Neural crest cell (in vitro differentiated cells): ENCODE measurements at places on chromosomes 5 and 9. TPM values are rescaled to one million over a fixed set of nuclear protein-coding genes. Genes with fewer than 3 reads are reported as not detected.

DNA sequence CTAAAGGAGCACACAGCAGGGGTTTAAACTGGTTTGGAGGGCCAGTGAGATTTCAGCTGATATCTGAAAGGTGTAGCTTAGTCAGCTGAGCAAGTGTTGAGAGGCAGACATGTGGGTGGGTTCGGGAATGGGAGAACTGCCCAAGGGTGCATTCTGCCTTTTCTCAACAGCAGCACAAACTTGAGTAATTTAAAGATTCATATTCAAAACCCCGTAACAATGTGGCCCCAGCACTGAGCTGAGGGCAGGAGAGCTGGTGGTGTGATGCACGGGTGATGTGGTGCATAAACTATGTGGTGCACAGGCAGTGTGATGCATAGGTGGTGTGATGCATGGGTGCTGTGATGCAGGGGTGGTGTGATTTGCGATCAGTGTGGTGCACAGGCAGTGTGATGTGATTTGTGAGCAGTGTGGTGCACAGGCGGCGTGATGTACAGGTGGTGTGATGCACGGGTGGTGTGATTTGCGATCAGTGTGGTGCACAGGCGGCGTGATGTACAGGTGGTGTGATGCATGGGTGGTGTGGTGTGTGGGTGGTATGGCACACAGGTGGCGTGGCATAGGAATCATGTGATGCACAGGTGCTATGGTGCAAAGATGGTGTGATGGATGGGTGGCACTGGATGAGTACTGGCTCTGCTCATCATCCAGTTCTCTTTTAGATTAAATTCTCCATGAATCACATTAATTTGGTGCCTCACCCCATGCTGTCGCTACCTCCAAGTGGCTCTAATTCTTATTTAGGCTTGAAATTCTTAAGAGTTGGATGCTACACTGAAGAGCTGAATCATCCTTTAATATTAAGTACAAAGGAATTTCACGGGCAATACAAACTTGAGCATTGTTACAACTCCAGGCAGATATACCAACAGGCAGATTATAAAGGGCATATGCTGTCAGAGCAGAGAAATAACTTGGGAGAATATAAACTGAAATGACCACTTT lies 53.6 kb downstream of the DAP start:
- DNase-seq, result no peak

DNA sequence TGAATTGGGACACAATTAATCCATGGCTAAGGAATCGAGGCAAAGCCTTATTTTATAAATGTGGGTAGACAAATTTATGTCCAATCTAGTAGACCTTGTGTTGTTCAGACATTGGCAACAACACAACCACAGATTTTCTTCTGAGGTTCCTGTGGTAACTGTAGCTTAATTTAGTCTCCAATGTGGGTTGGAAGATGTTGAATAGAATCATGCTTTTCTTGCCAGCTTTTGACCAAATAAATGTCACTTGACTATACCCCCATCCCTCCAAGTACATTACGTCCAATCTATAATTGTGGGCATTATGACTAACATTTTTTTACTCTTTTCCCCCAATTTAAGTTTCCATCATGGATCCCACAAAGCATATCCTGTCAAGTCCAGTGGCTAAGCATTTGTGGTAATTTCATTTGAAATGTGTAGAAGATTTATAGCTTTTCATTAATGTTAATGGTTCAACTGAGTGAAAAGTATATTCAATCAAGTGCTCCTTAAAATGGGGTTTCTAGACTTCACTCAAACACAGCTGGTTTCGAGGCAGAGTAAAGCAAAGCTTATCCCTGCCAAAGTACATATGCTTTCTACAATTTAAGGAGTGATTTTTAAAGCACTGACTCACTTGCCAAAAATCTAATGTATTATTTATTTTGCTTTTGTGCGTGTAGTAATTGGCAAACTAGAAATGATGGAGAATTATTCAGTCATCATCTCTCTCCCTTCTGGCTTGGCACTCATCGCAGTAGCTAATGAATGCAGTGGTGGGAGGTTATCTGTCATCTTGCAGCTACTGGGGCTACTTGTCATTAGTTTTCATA lies 141.8 kb downstream of the FAM174A start:
- DNase-seq, result no peak

- no peak for DNase-seq
Measured at GRCh38 chr5:36854402-36855140, 22.0 kb upstream of the NIPBL start.

DNA sequence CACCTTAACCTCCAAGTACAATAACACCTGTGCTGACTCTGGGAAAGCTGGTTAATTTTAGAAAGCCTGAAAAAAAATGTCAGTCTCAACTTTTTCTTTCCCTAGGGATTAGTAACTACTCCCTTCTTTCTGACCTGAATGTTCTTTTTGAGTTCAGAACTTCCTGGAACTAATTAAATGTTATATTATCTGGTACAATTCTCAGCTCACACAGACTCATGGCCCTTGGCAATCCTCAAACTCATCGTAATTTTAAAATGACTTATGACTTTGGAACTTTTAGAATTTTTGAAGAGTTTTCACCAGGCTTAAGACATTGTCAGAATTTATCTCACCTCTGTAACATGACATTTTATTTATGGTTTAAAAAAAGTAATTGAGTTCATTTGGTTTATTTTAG lies 315.0 kb downstream of the FER start:
- no peak for DNase-seq

- no peak for DNase-seq
Measured at GRCh38 chr5:50441493-50441955, 436 bp upstream of the EMB start.

GRCh38 chr9:88590558-88591146 lies 55.7 kb downstream of the NXNL2 start:
- DNase-seq, result no peak

DNA sequence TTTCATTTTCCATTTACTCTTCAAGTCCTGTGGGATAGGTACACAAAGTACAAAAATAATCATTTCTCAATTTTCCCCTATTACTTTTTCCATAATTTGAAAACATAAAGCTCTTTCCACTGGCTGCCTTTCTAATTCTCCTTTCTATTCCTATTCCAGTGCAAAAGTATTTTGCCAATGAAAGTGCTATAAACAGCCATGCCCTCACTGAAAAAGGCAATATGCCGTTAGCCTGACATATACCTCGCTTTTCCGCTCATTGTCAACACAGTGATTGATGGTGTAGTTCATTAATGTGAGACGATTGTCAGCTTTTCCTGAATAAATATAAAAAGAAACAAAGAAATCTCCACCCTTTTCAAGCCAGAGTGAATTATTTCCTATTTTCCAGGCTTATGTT lies 97.5 kb downstream of the EBF1 start:
- DNase-seq, result no peak

DNA sequence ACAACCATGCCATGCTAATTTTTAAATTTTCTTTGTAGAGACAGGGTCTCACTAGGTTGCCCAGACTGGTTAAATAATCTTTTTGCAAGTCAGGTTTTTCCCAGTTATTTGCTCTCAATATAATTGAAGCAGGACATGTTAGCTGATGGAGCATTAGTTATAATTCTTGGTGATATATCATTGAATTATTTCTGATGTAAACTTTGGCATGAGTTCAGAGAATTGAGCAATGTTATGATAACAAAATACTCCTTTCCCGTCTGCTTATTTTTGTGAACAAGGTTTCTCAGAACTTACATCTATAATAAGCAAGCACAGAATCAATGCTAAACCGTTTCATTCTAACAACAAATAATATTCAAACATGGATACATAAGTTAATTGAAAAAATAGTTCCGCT lies 37.8 kb downstream of the BHMT start:
- DNase-seq, result no peak

- no peak for DNase-seq
Measured at GRCh38 chr9:36187414-36187813, 3.3 kb upstream of the CLTA start.

DNA sequence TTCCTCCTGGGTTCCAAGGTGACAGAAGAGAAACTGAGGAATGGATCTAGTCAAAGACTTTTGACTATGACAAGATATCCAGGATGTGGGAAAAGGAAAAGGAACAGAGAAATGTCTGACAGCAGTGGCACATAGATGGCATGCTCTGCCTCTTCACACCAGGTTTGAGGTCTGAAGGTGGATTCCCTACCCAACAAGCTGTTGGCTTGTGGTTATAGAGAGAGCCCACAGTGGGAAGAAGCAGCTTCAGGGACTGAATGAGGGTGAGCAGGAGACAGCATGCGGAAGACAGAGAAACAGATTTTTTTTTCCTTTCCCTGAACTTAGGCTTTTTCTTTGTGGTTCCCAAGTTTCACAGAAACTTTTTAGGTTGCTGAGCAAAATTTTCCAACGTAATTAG lies 20.6 kb downstream of the IFNW1 start:
- no peak for DNase-seq

DNA sequence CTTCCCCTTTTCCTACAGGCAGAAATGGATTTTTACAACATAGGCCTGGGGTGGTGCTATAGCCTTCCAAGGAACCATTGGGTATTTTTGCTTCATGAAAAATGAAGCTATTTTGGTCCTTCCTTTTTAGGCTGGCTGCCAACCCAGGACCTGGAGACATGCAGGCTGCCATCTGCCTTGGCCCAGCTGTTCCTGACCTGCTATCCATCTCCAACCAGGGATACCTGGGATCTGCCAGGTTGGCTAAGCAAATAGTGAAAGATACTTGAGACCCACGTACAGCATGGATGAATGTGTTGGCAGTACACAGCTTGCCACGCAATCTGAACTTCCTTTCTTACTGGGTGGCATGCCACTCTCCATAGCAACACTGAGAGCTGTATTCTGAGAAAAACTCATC lies 31.1 kb downstream of the MRPS27 start:
- no peak for DNase-seq

DNA sequence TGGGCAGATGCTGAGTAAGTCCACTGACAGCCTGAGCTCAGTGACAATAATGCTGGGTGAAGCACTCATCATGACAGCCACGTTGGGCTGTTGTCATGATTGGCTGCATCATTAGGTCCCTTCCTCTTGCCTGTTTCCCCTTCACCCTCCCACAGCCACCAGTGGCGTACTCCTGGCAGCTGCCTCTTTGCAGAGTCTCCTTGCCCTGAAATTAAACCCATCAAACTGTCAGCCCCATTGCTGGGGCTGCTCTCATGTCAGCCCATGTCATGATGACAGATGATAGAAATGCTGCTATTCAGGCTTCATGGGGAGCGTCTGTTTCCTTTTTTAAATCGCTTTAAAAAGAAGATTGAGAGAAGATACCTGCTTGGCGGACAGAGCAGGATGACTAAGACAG lies 327.4 kb downstream of the AGTPBP1 start:
- no peak for DNase-seq

GRCh38 chr5:91955610-91956009 lies 572.5 kb upstream of the ARRDC3 start:
- DNase-seq, result no peak

The SOX30 gene
- total RNA-seq, result not detected in 2 replicates

The PFN3 gene
- not detected in 2 replicates for total RNA-seq

The SLCO6A1 gene
- 3.9 and 4.4 TPM in 2 replicates for total RNA-seq

The RLN2 gene
- 0.43 and 0.77 TPM in 2 replicates for total RNA-seq
